Right cardiac atrium (tissue), 5 donors: ENCODE measurements at places on chromosomes 11 and 22. TPM values are rescaled to one million over a fixed set of nuclear protein-coding genes. Genes with fewer than 3 reads are reported as not detected.
A peak's percentile ranks its signal among the peaks of the same experiment; 100 is the strongest.

DNA sequence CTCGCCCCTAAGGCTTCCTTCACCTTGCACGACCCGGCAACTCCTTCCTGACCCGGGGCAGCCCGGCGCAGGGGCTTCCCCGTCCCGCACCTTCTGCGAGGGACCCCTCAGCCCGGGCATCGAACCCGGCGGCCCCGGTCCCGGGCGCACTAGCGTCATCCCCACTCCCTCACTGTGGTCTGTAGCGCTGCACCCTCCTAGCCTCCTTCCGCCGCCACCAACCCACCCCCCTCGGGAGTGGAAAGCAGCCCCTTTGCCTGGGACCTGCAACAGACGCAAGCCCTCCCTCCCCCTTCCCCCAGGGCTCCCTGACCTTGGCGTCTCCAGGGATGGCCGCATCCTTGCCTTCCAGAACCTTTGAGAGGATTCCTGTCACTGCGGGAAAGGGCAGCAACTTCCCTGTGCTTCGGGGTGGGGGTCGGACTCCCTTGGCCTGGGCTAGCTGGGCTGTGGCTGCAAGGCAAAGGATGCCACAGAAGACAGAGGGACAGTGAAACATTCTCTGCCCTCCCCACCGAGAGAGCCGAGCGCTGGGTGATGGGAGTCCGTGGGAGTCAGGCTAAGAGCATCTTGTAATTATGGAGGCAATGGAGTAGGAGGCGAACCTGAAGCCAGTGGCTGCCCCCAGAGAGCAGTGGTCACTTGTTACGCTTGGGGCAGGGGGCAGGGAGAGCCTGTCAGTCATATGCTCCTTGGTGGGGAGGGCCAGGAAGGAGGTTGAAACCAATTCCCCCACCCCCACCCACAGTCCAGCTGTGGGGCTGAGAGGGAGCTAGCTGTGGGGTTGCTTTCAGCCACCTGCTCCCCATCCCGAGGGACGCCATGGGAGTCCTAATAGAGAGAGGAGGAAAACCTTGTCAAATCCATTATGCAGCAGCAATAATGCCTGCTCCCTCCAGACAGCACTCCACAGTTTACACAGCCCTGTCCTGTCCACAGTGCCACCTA is 920 bp downstream of the TMEM132A start:
- DNase-seq, result no peak

GRCh38 chr11:19164881-19165280 is 36.9 kb downstream of the CSRP3 start:
- DNase-seq, result no peak

The NLRP14 gene
- not detected for total RNA-seq

DNA sequence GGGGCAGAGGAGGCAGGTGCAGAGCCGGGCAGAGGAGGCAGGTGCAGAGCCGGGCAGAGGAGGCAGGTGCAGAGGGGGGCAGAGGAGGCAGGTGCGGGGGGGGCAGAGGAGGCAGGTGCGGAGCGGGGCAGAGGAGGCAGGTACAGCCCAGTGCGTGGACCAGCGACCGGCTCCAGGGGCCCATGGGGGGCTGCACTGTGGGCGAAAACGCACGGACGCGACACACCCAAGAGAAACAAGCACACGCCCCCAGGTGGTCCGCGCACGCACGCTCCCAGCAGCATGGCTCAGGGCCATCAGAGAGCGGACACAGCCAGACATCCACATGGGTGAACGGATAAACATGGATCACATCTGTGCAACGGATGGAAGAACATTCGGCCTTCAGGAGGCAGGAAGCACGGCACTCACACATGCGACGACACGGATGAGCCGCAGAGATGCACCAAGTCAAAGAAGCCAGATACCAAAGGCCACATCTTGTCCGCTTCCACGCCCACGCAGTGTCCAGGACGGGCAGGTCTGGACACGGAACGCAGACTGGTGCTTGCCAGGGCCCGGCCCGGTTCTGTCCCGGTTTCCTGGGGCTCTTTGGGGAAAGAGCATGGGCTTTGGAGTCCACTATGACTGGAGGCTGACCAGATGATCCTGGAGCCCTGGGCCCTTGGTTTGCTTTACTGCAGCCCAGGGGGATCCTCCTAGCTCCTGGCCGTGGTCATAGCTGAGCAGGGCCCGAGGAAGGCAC is 21.8 kb downstream of the OSBPL5 start:
- DNase-seq, result no peak

GRCh38 chr11:104151404-104152204 is 12.3 kb downstream of the PDGFD start:
- DNase-seq, result no peak

DNA sequence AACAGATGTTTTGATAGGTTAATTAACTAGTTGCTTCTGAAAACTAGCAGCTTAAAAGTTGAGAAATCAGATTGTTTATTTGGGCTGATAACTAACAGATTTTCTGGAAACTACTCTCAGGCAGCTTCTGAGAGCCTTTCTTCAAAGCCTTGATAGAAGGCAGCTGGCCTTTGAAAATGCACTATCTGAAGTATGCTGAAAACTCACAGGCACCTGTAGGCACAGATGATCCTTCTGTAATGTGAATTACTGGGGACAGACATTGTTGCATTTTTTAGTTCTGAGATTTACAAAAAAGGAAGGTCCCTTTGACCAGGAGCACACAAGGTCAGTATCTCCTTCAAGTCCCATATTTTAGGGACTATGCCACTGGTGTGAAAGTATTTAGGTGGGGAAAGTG is 460.8 kb upstream of the CNTN5 start:
- DNase-seq, result no peak

The CD248 gene
- 22.7 TPM for total RNA-seq

GRCh38 chr11:119752345-119752871 is 23.4 kb upstream of the NECTIN1 start:
- no peak for DNase-seq

GRCh38 chr11:133902506-133902905 is 54.3 kb downstream of the IGSF9B start:
- no peak for DNase-seq

The YPEL1 gene
- 12.5 TPM for total RNA-seq

DNA sequence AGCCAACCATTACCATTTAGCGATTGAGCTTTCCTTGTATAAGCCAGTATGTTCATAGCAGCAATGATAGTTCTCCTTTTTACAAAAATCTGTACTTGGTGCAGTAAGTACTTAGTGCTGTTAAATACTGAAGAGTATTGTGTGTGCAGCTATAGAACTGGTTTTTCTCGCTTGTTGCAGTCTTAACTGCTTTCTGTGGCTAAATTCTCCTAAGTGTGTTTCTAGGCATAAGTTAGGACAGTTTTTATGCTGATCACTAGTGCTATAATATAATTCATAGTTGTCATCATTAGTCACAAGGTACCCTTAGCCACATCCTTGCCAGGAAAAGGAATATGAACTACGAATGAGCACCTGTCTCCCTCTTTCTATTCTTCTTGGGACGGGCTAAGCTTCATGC is 107.7 kb downstream of the GRAMD1B start:
- no peak for DNase-seq

The MUC5AC gene
- not detected for total RNA-seq

The SPA17 gene
- total RNA-seq, result 4.0 TPM

The CARS1 gene
- total RNA-seq, result 16.2 TPM

The POU2AF3 gene
- total RNA-seq, result 0.42 TPM

The FGF3 gene
- total RNA-seq, result not detected

DNA sequence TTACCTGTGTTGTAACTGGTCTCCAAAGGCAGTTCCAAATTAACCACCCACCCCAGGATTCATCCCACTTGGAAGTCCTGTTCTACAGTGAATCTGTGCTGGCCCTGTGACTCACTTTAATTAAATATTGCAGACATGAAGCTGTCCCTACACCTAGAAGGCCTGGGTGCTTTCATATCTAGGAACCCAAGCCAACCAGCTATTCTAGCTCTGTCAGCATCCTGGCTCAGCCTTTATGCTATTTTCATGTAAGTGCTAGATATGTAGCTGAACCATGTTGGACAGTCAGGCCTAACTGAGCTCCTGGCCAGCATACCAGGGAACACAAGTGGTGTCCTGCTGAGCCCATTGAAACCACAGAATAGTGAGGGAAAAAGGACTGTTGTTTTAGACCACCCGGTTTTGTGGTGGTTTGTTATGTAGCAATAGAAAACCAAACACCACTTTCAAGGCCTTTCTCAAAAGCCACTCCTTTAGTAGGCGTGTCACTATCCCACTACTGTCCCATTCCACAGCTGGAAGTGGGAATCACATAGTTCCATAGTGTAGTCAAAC is 30.3 kb downstream of the CNTF start:
- DNase-seq, result no peak

GRCh38 chr11:120217941-120218694 is 7.3 kb downstream of the OAF start:
- DNase-seq, result peak; percentile 72

The PLAAT2 gene
- total RNA-seq, result not detected

DNA sequence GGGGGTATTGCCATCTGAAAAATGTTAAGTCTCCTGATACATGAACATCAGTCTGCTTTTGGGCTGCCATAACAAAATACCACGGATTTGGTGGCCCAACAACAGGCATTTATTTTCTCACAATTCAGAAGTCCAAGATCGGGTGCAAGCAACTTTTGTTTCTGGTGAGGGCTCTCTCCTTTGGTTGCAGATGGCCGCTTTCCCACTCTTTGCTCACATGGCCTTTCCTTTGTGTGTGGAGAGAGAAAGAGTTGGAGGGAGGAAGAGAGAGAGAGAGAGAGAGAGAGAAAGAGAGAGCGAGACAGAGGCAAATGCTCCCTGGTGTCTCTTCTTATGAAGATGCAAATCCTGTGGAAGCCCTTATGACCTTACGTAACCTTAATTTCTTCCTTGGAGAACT is 2.5 kb upstream of the KRTAP5-2 start:
- DNase-seq, result no peak

GRCh38 chr11:46272816-46273427 is 4.5 kb upstream of the CREB3L1 start:
- DNase-seq, result peak; percentile 79

- no peak for DNase-seq
Measured at GRCh38 chr11:86638673-86639072, 33.7 kb downstream of the ME3 start.

The BTBD18 gene
- total RNA-seq, result not detected

The OR52J3 gene
- not detected for total RNA-seq

DNA sequence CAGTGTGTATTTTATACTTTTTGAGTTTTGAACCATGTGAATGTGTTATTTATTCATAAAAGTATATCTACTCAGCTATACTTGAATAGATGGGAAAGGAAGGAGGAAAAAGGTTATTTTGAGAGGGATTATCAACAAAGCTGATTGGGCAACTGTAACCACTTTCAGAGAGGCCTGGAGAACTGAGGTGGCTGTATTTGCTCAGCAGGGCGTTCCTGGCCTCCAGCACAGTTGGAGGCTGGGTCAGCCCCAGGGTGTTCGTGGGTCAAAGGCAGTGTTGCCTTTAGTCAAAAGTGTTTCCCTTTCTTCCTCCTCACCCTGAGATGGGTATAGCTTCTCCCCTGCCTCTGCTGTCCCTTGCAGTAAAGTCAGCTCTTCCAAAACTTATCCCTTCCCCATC is 26.7 kb downstream of the ASCC2 start:
- no peak for DNase-seq

The POU2F3 gene
- not detected for total RNA-seq

The GRK2 gene
- total RNA-seq, result 56.5 TPM

The OR51B5 gene
- not detected for total RNA-seq

GRCh38 chr11:63552921-63553320 is 10.3 kb downstream of the PLAAT2 start:
- no peak for DNase-seq

GRCh38 chr22:25485626-25486545 is 78.6 kb upstream of the GRK3 start:
- DNase-seq, result no peak

GRCh38 chr11:109426442-109427240 is 4.7 kb downstream of the C11orf87 start:
- no peak for DNase-seq

DNA sequence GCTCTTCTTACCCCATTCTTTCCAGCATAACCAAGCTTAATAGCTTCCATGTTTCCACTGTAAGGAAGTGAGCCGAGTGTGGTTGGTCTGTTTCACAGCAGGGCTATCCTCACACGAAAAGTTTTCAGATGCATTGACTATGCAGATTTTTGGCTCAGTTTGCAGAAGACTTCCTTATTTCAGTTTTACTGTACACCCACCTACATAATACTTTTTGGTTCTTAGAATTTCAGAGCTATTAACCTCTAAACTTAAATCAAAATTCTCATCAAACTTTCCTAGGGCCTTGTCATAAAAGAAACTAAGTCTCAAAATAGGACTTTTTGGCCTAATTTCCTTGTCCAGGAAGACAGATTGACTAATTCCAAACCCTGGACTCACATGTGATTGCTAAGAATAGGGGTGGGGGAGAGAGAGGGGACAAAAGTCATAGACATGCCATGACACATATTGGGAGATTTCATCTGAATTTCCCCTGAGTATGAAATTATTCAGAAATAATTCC is 7.3 kb upstream of the EHF start:
- no peak for DNase-seq

GRCh38 chr11:43285826-43286225 is 26.0 kb upstream of the API5 start:
- no peak for DNase-seq

GRCh38 chr11:27497284-27497866 is 9.2 kb downstream of the LIN7C start:
- no peak for DNase-seq

DNA sequence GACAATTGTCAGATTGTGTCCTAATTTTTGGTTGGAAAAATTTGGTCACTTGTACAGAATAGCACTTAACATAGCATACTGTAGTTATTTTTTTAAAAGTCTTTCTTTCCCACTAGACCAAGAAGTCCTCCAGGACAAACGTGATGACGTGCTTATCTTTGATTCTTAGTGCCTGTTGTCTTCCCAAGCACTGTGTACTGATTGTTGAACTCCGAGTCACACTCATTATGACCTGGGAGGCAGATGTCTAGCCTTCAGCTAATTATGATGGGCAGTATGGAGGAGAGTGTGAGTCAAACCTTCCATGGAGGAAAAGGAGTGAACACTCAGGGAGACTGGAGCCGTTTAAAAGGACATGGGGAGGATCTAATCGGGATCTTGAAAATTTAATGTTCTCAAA is 119.8 kb downstream of the SPON1 start:
- no peak for DNase-seq

The HMOX1 gene
- total RNA-seq, result 10.8 TPM
